GM13977 (cell line): ENCODE measurements at places on chromosomes 2 and 18.

- no peak for DNase-seq
Observed at GRCh38 chr2:207255565-207256470, 90.1 kb upstream of the KLF7 start.

- DNase-seq = no peak
Observed at GRCh38 chr2:241891315-241891987, 21.9 kb downstream of the RTP5 start.

GRCh38 chr2:230412846-230413245 is 3.2 kb upstream of the SP100 start:
- no peak for DNase-seq

GRCh38 chr2:237064203-237065070 is 21.3 kb upstream of the COPS8 start:
- no peak for DNase-seq

GRCh38 chr2:71452565-71452964 is 796 bp upstream of the DYSF start:
- DNase-seq = no peak

DNA sequence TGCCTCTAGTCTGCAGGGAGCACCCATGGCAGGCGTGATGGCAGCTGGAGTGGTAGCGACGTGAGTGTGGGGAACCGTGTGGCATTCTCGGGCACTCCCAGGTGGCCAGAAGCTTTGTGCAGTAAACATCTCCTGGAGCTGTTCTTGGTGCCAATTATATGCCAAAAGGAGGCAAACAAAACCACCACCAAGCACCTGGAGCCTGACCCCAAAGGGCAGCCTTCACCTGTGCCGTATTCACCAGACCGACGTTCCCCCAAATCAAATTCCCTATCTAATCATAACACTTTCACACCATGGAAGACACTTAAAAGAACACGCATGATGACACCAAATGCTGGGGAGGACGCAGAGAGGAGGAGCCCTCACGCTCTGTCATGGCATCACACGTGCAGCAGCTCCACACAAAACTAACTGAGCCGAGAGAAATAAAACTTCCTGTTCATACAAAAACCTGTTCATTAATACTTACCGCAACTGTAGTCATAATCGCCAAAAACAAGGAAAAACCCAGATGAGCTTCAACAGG is 123.6 kb downstream of the EIPR1 start:
- DNase-seq = peak; percentile 69

DNA sequence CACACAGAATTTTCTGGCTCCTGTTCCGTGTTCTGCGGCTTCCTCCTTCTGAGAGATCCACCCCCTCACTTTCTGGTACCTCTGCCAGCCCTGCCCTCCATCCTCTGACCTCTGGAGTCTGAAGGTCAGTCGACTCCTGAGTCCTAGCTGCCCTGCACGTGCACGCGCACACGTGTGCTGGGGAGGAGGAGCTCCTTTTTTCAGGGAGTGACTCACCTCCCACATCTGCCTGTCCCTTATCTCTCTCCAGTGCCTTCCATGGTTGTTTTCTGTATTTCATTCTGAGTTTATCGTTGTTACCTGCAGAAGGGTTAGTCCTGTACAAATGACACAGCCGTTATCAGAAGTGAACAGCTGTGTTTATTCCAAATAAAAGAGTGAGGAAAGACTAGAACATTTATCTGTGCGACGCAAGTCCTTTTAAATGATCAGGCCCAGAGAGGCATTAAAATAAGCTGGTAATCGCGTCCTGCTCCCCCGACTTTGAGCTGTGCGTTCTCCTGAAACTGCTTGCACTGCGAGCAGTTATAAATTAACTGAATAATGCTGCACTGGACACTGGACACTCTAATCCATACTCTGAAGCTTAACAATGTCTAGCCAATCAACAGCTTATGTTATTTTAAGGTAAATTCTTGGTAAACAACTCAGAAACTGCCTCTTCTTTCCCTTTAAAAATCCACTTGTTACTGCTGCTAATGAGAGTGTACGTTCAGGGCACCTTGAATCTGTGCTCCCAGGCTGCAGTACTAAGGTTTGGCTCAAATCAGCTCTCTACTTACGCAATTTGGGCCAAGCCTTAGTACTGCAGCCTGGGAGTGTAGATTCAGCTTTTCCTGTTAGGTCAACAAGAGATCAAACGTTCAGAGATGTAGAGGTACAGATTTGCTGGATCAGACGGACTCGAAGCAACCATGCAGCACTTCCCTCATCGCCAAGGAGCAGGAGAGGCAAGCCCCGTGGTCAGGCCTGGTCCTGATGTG is 72.5 kb downstream of the GALR1 start:
- no peak for DNase-seq

DNA sequence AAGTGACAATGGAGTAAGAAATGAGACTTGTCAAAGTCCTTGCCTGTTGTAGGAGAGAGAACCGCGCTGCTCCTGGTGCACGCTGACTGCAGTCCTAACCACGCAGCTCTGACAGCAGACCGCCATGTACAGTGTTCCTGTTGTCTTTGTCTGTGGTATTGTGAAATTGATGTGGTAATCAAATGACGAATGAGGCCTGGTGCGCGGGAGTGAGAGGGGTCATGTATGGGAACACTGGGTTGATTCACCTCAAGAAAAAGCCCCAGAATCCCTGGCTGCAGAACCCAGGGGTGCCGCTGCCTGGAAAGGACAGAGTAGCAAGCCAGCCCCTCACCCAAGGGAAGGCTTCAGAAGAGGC is 64.0 kb downstream of the INPP4A start:
- DNase-seq = no peak

GRCh38 chr18:44520981-44521667 is 159.6 kb upstream of the SETBP1 start:
- DNase-seq = no peak

DNA sequence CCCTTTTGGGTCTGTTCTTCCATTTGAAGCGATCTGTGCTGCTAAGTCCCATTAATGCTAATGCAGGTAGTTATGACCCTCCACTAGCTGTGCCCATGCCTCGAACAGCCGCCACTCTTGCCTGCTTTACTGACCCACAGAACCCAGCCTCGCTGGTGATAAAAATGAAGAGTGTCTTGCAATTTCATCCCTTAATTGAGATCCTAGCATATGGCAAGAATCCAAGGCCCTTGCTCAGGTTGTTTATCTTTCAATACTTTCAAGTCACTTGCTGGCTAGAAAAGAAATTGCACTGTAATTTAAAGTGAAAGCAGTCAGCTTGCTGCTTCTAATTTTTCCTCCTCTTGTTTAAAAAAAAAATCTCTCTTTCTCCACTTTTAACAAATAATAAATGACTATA is 73.6 kb downstream of the ZNF521 start:
- DNase-seq = no peak

DNA sequence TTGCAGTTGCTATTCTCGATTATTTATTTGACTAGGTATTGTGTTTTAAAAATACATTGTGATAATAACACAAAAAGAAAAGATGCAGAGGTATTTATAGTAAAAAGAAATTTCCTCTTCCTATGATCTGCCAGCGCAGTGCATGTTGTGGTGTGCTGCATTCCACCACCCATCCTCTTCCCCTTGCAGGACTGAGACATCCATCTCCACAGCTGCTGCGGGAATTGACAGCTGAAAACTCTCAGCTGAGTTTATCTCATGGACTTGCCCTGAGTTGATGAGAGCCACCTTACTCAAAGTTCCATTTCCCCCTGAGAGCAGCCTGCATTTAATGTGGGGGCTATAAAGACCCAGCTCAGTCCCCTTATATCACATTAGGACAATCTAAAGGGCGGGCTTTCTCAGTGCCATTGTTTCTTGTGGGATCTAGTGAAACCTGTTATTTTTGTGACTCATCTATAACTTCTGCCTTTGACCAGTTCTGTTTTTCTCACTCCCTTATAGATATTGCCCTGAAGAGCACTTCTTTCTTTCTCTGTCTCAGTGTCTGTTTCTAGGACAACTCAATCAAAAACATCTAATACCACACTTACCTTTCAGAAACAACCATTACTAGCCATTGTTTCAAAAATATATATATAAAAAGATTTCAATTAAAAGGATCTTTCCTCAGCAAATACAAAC is 698.5 kb downstream of the NR4A2 start:
- no peak for DNase-seq

- DNase-seq = no peak
Observed at GRCh38 chr2:212644195-212644837, 105.7 kb upstream of the ERBB4 start.

DNA sequence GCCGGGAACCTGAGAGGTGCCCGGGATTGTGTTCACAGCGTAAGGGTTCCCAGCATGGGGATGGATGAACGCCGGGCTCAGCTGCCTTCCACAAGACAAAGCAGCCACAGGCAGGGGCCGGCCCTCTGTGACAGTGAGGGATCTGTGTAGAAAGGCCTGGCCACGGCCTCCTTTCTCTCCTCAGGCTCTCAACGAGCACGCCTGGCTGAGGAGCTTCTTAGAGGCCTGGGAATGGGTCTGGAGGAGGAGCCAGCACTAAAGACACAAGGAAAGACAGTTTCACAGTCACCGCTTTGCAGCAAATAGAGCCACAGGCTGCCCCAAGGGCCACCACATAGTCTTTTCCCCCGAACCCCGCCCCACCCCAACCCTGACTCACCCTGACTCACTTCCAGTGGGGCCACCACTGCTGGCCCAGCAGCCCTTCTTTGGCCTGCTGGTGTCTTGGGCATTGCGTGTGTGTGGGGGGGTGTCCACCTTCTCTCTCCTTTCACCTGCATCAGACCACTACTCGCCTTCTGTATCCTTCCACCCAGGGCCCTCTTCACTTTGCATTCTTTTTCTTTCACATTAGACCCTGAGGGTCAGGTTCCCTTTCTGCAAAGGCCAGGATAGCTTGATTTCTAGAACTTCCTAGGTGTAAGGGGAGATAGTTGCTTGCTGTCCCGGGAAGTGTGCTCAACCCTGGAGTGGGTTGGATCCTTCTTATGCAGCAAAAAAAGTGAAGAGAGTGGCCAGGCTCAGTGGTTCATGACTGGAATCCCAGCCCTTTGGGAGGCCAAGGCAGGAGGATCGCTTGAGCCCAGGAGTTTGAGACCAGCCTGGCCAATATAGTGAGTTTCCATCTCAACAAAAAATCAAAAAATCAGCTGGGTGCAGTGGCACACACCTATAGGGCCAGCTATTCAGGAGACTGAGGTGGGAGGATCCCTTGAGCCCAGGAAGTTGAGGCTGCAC is 19.3 kb upstream of the HPCAL1 start:
- DNase-seq = no peak

- peak; percentile 61 for DNase-seq
Observed at GRCh38 chr18:32271672-32272208, 81.9 kb downstream of the MEP1B start.

GRCh38 chr2:234611209-234611608 is 114.3 kb upstream of the ARL4C start:
- no peak for DNase-seq

DNA sequence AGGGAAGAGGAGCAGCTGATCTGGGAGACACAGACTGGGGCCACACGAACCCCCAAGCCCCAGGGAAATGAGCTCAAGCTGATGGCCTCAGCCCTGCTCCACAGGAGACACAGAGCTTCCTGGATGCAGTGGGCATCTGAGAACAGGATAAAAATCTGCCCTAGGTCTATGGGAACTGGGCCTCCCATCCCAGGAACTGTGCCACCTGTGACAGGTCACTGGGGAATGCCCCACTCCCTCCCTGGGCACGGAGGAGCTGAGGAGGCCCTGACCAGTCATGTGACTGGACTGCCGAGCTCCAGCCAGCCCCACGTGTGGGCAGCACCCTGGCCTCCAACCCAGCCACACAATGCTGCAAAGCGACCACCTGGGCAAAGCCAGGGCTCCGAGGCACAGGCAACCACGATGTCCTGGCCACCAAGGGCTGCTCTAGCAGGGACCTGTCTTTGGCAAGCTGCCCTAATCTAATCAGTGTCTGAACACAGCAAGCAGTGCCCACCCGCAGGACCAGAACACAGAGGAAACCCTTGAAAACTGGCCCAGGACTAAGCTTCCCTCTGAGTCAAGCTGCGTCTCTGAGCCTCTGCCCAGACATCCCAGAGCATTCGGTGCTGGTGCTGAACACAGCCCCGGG is 57.8 kb upstream of the ID2 start:
- no peak for DNase-seq

GRCh38 chr2:152344579-152345195 is 9.7 kb downstream of the FMNL2 start:
- DNase-seq = no peak

GRCh38 chr2:228658998-228659397 is 477.5 kb upstream of the SPHKAP start:
- no peak for DNase-seq

DNA sequence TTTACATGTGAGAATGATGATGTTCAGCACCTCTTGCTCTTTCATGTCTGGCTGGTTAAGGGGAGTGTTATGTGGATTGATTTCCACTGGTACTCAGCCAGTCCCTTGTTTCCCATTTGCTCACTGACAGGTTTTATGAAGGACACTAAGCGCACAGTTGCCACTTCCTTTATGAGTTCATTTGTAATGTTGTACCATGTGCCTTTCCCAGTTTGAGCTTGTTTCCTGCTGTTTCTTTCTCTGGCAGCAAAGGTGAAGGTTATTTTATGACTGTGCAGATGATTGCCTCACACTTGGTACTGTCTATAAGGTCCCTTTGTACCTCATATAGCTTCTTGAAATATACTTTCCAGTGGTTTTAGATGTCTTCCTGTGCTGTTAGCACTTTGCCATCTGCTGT is 1700.5 kb upstream of the TMEFF2 start:
- DNase-seq = no peak

GRCh38 chr2:173568054-173568453 is 213.4 kb downstream of the CDCA7 start:
- no peak for DNase-seq

- DNase-seq = no peak
Observed at GRCh38 chr2:135926605-135927004, 50.4 kb upstream of the MCM6 start.

DNA sequence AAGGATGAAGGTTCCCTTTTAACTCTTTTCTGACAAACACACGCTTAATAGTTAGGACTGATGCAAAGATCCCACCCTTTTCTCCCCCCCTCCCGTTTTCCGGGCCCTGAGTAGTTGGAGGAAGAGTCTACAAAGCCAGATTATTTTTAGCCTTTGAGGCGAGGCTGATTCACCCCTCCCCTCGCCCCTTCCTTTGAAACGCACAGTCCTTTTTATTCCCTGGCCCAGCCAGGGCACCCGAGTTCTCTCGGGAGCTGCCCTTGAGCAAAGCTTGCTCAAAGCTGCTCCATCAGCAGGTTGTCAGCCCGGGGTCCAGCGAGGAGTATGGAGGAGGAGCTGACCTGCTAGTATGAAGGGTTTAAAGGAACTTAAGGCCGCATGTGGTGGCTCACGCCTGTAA is 47.1 kb upstream of the SPRED2 start:
- DNase-seq = no peak

DNA sequence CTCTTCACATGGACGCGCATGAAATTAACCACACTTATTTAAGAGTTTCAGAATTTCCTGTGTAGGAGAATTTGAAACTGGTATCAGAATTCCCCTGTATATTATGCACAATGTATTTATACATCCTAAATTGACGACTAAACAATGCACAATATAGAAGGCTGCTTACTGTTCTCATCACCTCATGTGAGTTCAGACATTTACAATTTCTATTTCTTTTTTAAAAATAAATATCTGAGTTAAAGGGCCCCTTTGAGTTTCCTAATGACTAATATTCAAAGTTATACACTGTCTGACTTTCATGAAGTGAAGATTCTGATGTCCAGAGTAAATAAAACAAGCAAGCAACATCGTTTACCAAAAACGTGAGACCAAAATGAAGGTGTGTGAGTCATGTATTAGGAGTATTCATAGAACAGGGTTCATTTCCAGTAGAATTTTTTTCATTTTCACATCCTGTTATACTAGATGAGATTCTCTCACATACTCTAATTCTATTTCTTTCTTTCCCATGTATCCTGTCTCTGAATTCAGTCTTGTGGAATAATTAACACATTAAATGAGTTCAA is 406.2 kb downstream of the NUP35 start:
- no peak for DNase-seq
